ENCODE measurements at places on chromosomes 2 and 18. TPM values are rescaled to one million over a fixed set of nuclear protein-coding genes. Genes with fewer than 3 reads are reported as not detected.

Gene LRP2
- not detected for total RNA-seq

Gene RNF152
- total RNA-seq: 2.3 TPM

Gene INPP4A
- 13.4 TPM for total RNA-seq

Gene UPP2
- not detected for total RNA-seq

Gene GCKR
- total RNA-seq: 0.44 TPM

Gene TPO
- not detected for total RNA-seq

Gene FABP1
- total RNA-seq: not detected

Gene SP5
- total RNA-seq: not detected

Gene FAM110C
- not detected for total RNA-seq

Gene SNTG2
- total RNA-seq: 0.78 TPM

Gene TM4SF20
- total RNA-seq: not detected

Gene NBAS
- total RNA-seq: 34.1 TPM

Measured in cardiac ventricle fibroblast (primary cell).